ENCODE measurements at places on chromosomes 7 and 10. TPM values are rescaled to one million over a fixed set of nuclear protein-coding genes. Genes with fewer than 3 reads are reported as not detected.

MRPS17 gene
- total RNA-seq = 40.0 TPM

GRCh38 chr7:76364198-76364584 lies 5.4 kb upstream of the YWHAG start:
- peak; percentile 68 for DNase-seq

- no peak for DNase-seq
These were observed 101.3 kb upstream of the CTBP2 start for GRCh38 chr10:125261491-125262186.

DNA sequence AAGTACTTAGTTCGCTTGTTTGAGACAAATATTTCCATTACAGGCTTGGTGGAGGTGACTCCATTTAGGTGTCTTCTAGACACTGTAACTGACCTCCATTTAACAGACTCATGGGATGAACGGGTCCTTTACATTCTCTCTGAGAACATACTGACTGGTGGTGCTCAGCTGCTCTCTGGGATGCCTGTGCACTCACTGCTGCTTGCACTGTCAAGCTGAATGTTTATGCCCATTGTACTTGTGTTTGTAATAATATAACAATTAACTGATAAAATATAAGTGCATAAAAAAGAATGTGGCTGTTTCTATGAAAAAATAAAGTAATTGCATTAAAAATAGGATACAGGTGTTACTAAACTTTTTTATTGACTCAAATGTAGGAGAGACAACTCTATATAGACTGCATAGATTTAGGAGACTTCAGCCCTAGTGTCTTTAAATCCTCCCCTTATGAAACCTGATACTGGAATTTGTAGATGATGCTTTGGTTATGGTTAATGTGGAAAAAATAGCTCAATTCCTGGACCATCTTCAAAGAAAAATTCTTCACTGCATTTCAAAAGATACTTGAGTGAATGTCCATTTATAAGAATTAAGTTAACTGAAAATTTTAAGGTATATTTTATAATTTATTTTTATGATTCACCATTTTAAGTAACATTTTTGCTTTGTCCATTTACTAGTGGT lies 85.4 kb downstream of the CDK14 start:
- DNase-seq = no peak

DNA sequence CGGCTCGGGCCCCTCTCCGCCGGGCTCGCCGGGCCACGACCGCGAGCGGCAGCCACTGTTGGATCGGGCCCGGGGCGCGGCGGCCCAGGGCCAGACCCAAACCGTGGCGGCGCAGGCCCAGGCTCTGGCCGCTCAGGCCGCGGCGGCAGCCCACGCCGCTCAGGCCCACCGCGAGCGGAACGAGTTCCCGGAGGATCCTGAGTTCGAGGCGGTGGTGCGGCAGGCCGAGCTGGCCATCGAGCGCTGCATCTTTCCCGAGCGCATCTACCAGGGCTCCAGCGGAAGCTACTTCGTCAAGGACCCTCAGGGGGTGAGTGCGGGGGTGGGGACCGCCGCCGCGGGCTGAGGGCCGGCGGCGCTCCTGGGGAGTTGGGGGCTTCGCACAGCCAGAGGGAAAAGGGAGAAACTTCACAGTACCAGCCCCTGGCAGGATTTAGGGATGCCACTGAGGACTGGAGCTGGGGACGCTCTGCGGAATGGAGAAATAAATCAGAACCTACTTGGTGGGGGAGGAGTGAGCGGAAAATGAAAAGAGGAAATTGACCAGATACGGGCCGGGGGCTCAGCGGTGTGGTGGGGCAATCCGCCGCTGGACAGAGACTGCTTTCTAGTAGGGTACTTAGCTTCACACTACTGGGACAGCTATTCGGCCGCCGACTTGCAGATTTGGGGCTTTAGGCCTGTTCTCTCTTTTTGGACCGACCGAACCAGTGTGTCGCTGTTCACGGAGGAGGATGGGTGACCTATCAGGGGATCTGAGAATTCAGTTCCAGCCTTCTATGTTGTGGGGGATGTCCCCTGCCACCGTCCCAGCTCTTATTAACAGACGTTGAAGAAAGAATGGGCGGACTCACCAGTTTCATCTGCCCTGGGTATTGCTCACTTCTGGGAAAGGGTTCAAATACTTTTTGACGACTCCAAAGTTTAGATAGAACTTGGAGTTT lies 669 bp downstream of the PI4K2A start:
- peak; percentile 39 for DNase-seq

DNA sequence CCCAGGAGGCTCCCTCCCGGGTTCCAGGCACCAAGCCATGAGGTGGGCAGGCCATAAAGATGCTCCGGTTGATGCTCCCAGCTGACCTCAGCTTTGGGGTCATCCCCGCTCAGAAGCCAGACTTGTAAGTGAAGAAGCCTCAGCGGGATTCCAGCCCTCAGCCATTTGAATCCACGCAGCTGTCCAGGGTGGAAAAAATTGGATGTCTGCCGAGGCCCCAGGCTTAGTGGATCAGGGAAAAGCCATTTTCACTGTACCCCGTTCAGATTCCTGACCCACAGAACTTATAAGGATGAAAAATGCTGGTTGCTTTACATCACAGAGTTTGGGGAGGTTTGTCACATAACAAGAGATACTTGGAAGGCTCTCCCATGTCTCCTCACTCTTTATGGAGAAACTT lies 49.2 kb upstream of the CPN1 start:
- no peak for DNase-seq

GRCh38 chr10:132675031-132675740 lies 110.8 kb downstream of the NKX6-2 start:
- DNase-seq = no peak

BEND7 gene
- 8.0 TPM for total RNA-seq

DNA sequence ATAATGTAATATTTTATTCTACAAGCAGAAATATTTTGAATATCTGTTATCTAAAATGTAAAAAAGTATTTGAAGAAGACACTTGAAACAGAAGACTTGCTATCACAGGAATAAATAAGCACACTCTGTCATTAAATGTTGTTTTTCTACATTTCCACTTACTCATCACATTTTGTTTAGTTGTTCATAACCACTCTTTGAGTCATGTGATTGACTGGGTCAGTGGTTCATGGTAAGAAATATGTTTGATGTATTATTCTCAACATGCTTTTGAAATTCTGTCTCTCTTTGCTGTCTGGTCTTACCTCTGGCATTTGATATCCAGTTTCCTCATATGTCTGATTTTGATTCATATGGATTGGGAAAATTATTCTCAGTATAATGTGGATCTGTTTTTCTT lies 171.8 kb downstream of the SUGCT start:
- DNase-seq = peak; percentile 68

DNA sequence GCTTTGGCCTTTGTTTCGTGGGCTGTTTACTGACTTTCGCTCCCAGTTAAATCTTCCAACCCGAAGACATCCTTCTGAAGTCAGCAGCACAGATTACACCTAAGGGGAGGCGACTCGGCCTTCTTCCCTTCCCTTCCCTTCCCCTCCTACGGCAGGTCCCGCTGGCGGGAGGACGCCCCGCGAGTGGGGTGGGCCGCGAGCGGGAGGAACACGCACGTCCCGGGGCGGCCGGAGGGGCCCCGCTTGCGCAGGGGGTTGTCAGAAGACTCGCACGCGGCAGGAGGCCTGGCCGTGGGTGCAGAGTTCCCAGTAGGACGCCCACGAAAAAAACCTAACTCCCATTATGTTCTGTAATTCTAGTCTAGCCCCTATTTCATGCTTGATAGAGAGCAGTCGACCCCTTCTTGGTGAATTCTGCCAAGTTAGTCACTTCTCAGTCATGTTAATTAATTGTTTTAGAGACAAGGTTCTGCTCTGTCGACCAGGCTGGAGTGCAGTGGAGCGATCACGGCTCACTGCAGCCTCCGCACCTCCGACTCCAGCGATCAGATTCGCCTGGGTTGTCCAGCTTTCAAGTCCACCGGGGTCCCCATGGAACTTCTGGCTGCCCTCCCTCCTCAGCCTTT lies 19.2 kb upstream of the ZNF32 start:
- DNase-seq = no peak

METTL27 gene
- 2.3 TPM for total RNA-seq

GRCh38 chr7:157543791-157544190 lies 207.0 kb downstream of the DNAJB6 start:
- DNase-seq = no peak

DNA sequence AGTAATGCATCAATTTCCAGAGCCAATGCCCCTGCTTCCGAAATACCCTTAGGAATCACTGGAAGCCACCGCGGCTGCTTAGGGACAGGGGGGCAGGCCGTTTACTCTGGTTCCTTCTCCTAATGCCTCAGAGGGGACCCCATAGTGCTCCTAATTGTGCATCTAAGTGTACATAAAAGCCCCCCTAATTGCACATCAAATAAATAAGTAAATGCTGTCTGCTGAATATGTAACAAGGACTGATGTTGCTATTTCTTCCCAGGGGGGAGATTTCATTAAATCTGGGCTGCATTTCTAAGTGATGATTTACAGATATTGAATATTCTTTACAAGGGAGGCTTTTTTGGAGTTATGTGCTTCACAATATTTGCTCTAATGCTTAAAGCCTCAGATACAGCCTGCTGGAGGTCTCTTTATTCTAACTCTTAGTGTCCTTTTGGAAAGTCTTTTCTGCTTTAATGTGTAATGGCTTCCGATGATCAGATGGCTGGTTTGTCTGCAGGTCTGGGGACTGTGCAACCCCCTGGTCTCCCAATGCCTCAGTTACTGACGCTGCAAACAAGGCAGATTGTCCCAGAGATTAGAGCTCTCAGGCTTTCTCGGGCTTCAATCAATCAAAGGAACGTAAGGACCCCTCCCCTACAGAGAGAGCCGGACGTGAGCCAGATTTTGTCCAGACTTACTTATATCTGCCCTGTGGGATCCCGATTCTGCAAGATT lies 143.0 kb downstream of the PRPF18 start:
- no peak for DNase-seq

DNA sequence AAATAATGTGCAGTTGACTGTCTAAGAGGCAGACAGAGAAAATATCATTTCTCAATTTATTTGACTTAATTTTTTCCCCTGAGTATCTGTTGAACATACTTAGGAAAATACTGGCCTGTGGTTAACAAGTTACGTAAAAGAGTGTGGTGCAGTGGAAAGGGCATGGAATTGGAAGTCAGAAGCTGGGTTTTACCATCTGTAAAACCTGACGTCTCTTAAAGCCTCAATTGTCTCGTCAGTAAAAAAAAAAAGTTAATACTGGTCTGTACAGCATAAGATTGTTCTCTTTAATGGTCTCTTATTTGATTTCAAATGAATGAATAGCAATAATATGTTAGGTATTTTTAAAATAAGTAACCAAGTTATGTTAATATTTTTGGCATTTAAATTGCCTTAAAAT lies 67.8 kb downstream of the PHTF2 start:
- no peak for DNase-seq

DNA sequence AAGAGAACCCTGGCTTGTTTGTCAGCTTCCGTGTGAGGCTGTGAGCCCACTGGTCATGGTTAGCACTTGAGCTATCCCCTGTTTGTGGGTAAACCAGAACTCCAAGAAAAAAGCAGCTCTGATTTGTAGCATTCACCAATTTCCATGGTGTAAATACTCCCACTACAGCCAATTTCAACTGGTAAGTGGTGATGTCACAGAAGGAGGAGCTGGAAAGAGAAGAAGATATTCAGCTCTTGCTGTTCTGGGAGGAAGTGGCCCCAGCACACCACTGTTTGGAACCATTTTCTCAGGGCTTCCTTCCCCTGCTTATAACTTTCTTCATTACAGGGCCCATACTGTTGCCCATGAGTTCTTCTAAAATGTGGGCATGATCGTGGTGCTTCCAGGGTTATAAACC lies 500.1 kb upstream of the ZMIZ1 start:
- DNase-seq = no peak

TRDMT1 gene
- 9.1 TPM for total RNA-seq

GRCh38 chr7:96084881-96085553 lies 236.9 kb downstream of the SLC25A13 start:
- peak; percentile 30 for DNase-seq

GRCh38 chr10:110343947-110344346 lies 39.2 kb upstream of the SMNDC1 start:
- DNase-seq = no peak

DNA sequence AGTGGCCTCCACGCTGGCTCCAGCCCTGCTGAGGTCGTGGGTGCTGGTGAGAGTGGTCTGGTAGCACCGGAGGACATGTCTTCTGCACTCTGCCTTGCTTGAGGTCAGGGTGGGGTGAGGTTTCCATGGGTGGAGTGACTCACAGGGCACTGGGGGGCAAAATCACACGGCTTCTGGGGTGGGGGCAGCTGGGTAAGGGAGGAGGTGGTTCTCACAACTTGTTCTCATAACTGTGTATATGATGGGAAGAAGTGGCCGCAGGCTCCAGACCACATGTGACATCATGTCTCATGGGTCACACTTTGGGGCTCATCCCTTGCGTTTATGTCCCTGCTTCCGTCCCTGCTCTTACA lies 884 bp upstream of the PRF1 start:
- DNase-seq = no peak

DNA sequence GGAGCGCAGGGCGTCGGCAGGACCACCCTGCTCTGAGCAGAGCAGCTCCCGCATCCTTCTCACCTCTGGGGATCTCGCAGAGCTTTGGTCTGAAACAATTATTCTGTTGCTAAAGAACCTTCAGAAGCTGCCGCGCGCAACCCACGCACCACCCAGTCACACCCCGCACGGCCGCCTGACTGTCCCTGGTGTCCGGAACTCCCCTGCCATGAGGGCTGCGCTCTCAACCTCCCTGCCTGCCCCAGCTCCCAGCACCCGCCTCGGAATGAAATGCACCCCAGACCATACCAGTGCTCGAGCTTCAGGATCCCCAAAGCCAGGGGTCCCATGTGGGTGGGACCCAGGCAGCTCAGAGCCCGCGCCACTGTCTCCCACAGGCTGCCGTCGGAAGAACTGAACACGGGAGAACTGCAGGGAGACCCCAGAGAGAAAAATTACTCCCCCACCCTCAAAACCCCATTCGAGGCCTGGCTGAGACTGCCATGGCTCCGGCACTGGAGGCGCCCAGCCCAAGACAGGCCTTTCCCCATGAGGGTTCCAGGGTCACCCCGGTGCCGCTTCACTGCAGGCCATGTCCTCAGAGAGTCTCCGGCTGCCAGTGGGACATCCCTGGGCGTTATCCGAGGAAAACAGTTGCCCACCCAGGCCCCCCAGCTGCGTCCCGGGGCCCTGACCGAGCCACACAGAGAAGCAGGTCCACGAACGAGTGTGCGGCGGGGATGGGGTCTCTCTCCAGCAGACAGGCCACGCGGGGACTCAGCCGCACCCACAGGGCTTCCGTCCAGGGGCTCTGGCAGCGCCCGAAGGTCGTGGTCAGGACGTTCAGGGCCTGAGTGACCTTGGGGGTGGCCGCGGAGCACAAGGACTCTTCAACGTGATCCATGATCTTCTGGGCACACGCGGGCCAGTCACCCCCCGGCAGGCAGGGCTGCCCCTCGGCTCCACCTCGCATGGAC lies 12.1 kb downstream of the BRAT1 start:
- DNase-seq = no peak

GRCh38 chr10:86868353-86868752 lies 89.1 kb downstream of the MMRN2 start:
- DNase-seq = peak; percentile 51

CEP41 gene
- 33.1 TPM for total RNA-seq

Measured in Daoy (cell line).